NCI-H2227 treated with DMSO at 0.1 percent for 48 hours (cell line): ENCODE measurements at places on chromosomes 13 and 19.

DNA sequence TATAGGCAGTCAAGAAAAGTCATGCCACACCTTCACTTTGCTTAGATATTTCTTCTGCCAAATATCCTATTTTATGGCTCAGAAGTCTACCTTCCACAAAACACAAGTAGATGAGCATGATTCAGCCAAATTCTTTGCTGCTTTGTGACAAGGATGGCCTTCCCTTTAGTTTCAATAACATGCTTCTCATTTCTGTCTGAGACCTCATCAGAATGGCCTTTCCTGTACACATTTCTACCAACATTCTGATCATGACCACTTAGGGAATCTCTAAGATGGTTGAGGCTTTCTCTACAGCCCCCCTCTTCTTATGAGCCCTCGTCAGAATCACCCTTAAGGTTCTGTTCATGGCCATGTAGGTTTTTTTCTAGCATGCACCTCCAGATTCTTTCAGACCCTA is 96.2 kb downstream of the COL4A2 start:
- no peak for DNase-seq

DNA sequence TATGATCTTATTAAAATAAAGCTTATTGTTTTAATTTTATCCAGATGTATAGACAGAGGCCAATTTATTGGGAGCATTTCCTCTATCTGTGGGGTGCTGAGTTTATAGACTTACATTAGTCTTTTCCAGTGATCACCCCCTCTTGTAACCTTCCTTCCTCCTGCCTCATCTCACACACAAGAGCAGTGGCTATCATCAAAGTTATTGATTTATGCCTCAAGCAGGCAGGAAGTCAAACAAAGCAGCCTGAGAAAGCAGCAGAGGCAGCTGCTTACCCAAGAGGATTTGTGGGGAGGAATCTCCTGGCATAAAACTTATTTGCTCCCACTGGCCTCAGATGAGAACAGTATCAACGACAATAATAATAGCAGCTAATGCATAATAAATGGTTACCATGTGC is 26.3 kb upstream of the DCLK1 start:
- no peak for DNase-seq

DNA sequence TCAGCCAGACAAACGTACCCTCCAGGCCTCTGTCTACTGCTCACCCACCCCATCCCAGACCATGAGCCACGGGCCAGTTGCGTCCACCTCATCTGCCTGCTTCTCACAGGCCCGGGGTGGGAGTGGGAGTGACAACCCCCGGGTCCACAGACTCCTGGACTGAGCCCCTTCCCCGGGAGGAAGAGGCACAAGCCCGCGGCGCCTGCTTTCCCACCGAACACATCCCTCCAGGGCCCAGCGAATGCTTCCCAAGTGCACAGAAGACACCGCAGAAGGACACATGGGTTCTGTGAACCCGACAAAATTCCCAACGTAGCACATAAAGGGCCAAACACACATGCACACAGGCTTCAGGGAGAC is 18.0 kb upstream of the PLPP2 start:
- DNase-seq, result no peak

DNA sequence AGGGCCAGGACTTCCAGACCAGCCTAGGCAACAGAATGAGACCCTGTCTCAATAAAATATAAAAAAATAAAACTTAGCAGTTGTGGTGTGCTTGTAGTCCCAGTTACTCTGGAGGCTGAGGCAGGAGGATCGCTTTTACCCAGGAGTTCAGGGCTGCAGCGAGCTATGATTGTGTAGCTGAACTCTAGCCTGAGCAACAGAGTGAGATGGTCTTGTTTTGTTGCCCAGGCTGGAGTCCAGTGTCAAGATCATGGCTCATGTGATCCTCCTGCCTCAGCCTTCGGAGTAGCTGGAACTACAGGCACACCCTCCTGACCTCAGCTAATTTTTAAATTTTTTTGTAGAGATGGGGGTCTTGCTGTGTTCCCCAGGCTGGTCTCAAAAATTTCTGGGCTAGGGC is 4.3 kb upstream of the JUNB start:
- DNase-seq, result no peak

DNA sequence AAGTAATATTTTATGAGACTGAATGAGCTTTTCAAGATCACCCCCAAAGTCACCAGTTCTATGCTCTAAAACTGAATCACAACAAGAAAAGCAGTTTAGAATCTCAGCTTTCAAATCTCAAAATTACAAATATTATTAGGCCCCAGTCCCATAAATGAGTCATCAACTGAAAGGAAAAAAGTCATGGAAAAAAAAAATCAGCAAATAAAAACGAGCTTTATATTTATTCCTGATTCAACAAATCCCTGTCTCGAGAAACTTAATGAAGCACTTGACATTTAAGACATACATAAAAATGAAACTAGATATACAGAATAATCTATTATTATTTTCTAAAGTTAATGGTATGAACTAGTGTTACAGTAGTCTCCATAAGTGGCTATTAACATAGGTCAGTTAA is 203.0 kb downstream of the DIAPH3 start:
- no peak for DNase-seq
